ENCODE measurements at places on chromosomes 5 and 9.

- no peak for DNase-seq
Measured at GRCh38 chr9:113616116-113616515, 152.6 kb downstream of the RGS3 start.

GRCh38 chr5:136729901-136730355 is 364.6 kb upstream of the TRPC7 start:
- no peak for DNase-seq

DNA sequence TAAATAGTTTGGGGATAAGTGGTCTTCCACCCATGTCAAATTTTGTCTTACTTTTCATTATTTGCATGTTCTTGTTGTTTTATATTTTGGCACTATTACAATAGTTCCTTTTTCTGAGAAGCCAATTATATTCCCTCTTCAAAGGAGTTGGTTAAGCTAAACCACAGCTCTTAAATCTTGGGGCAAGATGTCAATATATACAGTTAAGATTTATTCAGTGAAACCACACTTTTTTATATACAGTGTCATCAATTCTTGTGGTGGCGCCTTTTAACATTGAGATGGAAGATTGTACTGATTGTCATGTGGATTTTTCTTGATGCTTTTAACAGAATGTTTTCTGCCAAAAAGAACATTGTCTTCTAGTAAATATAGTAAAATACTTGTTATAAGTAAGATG is 104.1 kb downstream of the MTREX start:
- DNase-seq, result no peak

DNA sequence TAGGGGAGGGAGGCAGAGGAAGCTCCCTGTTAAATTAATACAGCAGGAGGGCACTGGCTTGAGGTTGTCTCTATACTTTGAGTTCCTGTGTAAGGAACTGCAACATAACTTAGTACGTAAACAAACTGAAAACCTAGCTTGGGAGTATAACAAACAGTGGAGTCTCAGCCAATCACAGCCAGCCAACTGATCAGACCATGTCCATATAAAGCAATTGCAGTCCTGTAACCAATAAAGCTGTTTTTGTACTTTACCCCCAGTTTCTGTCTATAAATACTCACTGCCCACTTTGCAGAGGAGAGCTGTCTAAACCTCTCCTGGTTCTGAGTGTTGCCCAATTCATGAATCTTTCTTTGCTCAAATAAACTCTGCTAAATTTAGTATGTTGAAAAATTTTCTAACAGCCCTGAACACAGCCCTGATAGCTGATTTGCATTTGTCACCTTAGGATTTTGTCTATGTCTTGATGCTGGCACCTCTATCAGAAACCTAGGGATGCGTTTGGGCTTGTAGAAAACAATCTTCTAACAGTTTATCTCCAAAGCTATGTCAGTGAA is 39.9 kb downstream of the GDNF start:
- no peak for DNase-seq

- no peak for DNase-seq
Measured at GRCh38 chr5:156947925-156948324, 15.1 kb downstream of the TIMD4 start.
